NCI-H187 (cell line): ENCODE measurements at places on chromosomes 3 and 15.

DNA sequence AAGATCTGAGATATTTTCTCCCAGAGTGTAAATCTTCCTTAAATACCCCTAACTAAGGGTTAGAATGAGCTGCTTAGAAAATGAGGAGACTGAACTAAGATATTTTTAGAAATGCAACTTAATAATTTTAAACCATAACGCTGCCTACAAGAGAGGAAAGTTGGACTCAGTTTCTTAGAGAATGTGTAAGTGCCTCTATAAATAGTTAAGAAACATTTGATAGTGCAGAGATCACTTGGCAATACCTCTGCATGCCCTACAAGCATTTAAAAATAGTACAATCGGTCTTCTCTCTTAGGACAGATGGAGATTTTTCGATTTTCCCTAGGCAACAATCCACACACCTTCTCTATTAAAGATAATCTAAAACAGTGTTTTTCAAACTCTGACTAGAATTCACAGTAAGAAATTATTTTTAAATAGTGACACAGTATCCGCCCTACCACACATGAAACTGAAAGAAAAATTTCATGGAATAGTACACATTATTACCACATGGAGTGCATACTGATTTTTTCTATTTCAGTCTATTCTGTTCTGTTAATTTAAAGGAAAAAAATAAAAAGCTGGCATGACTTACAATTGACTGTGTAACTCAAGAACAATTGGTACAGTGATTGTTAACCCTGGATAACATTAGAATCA is 83.2 kb downstream of the GADL1 start:
- no peak for DNase-seq

DNA sequence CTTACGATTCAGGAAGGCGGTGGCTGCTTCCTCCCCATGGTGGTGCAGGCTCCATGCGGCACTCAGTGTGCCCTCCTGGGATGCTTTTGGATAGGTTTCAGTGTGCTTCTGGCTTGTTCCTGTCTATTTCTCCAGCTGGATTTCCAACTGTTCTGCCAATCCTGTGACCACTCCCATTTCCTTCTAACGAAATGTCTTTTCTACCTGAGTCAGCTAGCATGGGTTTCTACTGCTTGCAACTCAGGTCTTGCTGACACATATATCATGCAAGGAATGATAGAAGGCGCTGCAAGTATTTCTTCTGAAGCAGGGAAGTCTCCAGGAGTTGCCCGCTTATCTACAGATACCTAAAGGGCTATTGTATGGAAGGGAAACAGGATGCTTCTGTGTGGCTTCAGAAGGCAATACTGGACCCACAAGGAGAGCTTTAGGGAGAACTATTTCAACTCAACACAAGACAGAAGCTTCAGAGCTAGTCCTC is 244.4 kb downstream of the OPA1 start:
- no peak for DNase-seq

DNA sequence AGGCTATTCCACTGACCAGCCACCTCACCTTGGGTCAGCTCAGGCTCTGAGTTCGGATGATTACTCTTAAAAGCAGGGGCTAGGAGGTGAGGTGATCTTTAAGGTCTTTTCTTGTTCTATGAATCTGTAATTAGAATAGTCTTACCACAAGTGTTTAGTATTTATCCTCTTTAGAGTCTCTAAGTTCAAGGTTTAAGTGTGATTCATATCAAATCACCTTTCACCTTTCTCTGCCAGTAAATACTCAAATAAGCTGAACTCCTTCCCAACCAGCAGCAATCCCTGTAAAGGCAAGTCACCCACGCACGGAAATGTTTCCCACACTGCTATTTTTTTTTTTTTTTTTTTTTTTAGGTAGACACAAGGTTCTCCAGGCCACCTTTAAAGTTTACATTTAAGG is 14.5 kb upstream of the TMEM44 start:
- no peak for DNase-seq

GRCh38 chr3:18988614-18989229 is 159.6 kb upstream of the KCNH8 start:
- DNase-seq = no peak

- DNase-seq = no peak
Observed at GRCh38 chr3:48240000-48240963, 622 bp upstream of the ZNF589 start.

GRCh38 chr3:177468816-177469215 is 271.5 kb upstream of the TBL1XR1 start:
- no peak for DNase-seq

- DNase-seq = no peak
Observed at GRCh38 chr3:117219296-117219695, 509.7 kb downstream of the TUSC7 start.

GRCh38 chr3:2023959-2024358 is 74.7 kb upstream of the CNTN4 start:
- DNase-seq = peak; percentile 3

DNA sequence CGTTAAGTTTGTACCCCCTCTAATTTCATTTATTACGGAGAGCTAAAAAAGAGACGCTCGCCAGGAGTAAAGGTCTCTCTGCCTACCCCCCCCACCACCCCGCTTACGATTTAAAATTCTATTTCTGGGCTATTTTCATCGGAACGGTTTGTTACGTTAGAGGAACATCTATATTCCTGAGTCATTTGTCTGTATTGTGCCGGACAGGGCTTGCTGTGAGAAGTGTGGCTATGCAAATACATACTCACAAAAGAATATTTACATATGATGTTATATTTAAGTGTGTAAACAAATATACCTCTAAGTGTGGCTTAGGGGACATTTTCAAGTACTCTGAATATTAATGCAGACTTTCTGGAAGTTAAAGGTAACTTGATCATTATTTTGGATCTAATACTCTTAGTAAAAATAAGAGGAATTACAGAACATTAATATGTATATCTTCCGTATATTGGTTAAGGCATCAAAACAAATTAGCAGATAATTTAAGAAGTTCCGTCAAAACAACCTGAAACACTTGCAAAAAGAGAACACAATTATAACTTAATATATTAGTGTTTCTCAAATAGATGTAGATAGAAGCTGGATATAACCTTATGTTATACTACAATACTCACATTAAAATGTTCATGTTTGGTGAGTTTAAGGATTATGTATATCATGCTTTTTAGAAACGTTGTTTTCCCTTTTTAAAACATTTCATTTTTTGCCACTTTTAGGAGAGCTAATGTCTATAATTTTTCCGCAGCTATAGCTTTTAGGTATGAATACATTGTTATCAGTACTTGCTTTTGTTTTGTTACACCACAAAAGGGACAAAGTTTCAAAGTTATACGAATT is 1.6 kb upstream of the SHOX2 start:
- no peak for DNase-seq

GRCh38 chr3:117719316-117719926 is 1009.8 kb downstream of the TUSC7 start:
- no peak for DNase-seq

- DNase-seq = no peak
Observed at GRCh38 chr3:14608298-14608697, 43.3 kb upstream of the CCDC174 start.

DNA sequence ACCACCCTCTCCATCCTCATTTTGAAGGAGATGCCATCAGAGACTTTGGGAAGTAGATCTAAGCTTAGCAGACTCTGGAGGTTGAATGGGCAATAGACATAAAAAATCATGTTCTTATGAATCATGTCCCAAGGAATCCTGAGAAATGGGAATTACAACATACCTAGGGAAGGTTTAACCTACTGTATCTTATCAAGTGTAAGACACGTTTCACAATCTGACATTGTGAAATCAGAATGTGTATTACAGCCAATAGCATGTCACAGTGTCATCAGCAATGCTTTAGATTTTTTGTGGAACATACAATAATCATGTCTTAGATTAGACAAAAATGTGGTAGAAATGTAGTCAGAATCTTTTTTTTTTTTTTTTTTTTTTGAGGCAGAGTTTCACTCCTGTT is 332.4 kb upstream of the TLE3 start:
- no peak for DNase-seq

GRCh38 chr3:87044846-87045245 is 53.9 kb upstream of the VGLL3 start:
- DNase-seq = no peak

DNA sequence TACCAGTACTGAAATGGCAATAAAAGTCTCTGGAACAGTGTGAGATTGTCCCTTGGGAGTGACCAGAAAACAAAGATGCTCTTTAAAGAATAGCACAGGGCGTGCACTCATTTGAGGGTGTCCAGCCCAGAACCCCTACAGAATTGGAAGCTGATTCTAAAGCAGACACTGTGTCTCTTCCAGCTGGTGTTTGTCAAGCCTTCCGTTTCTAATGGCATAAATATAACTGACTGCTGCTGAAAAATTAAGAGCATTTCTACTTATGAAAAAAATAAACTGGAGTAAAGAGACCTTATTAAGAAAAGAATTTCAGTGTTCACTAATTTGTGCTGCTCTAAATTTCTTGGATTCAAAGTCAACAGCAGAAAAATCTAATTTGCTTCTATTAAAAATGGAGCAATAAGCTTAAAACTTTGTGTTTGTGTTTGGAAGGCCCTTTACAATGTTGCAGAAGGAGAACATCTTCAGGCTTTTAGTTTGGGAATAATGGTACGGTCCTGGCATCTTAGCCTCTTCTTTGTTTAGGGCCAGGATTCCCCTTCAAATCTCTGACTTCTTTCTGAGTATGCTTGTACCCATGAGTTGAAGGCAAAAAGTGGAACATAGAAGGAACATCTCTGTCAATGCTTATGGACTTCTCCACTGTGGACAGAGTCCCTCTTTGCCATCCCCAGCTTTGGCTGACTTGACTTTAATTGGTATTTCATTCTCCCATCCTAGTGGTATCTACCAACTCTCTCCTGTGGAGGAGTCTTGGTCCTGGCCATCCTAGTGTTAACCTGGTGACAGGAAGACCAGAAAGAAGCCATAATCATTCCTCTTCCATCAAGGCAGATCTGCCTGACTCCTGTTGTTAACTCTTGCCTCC is 65.9 kb downstream of the THSD4 start:
- DNase-seq = no peak

- DNase-seq = no peak
Observed at GRCh38 chr15:63226155-63226883, 36.9 kb downstream of the RAB8B start.

DNA sequence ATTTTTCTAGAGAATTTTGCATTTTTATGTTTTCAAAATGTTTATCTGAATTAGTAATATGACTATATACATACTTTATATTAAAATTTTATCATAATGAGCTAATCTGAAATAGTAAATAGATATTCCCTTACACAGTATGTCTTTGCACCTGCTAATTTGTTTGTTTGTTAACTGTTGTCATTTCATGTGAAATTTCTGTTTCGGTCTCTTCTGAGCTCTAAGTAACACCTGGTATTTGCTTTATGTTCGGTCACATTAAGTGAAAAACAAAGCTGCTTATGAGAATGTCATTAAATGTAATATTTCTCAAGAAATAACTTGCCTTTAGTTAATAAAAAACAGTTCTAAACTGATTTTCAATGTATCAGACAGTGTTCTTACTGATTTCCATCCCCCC is 61.1 kb downstream of the FNDC3B start:
- no peak for DNase-seq

DNA sequence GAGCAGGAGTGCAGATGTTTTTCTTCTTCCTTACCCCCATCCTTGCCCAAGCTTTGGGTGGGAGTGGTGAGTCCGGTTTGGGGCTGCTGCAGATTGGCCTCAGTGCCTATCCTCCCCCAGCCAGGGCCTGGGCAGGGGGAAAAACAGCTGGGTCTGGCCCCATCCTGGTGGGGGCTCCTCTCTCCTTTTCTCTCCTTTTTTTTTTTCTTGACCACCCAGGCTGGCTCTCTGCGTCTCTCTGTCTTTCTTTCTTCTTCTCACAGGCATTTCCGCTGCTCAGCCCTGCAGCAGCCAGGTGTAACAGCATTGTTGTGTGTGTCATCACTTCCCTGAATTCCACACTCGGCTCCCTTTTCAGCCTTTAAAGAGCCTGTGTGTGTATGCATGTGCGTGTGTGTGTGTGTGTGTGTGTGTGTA is 2.0 kb downstream of the FOXL2NB start:
- DNase-seq = no peak

- DNase-seq = no peak
Observed at GRCh38 chr15:30956216-30957124, 35.0 kb downstream of the MTMR10 start.

GRCh38 chr15:59616379-59616778 is 4.8 kb downstream of the GCNT3 start:
- DNase-seq = no peak

GRCh38 chr15:90257776-90258175 is 7.7 kb upstream of the NGRN start:
- DNase-seq = no peak
